ENCODE measurements at places on chromosomes 5 and 9. TPM values are rescaled to one million over a fixed set of nuclear protein-coding genes. Genes with fewer than 3 reads are reported as not detected.

TAF11L5 gene
- not detected for total RNA-seq

LCN15 gene
- total RNA-seq, result not detected

SPINK6 gene
- not detected for total RNA-seq

ARID3C gene
- total RNA-seq, result 0.18 TPM

SAPCD2 gene
- total RNA-seq, result 25.2 TPM

HAVCR2 gene
- 57.3 TPM for total RNA-seq

BHMT2 gene
- not detected for total RNA-seq

SQSTM1 gene
- 147 TPM for total RNA-seq

MCC gene
- total RNA-seq, result 1.7 TPM

PCDHGB5 gene
- 0.08 TPM for total RNA-seq

LEAP2 gene
- total RNA-seq, result 4.0 TPM

SERF1B gene
- 23.1 TPM for total RNA-seq

Data from activated naive CD4-positive, alpha-beta T cell treated with anti-CD3 and anti-CD28 coated beads, Interleukin-2, amount 10 ng/mL, durations not matched to agents 5 hours and 36 hours (primary cell).